T-helper 2 cell treated with Interferon-gamma antibody and Interleukin-4, amounts not matched to agents 5 μg/mL and 100 μg/mL, for 36 hours (primary cell): ENCODE measurements at places on chromosomes 12 and 14.
A peak's percentile ranks its signal among the peaks of the same experiment; 100 is the strongest.

DNA sequence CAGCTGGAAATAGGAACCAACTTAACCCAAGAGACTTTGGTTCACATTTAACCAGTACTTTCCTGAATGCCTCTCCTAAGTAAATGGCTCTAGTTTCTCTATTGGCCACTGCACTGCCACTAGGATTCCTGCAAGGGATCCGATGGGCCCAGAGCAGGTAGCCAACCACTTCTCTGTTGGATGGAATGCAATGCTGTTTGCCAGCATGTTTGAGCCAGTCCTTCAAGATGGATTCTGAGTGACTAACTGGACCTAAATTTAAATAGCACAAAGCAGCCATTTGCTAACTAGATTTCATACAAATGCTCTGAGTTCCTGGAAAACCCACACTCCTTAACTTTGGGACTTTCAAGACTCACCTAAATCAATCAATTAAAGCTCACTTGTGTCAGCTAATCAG, 9.5 kb upstream of the CLEC2D start:
- DNase-seq: no peak
- peaks cover 92% of the 10 kb centered on the region for H3K36me3 ChIP-seq
- H3K4me1 ChIP-seq: peaks cover 63% of the 10 kb centered on the region
- no peak overlapping the region for H3K4me3 ChIP-seq
- H3K27me3 ChIP-seq: no peaks in the 10 kb centered on the region

- peak overlapping the region; percentile 1 for H3K27ac ChIP-seq
- peak; percentile 32 for DNase-seq
- peaks cover 71% of the 10 kb centered on the region for H3K27me3 ChIP-seq
- H3K36me3 ChIP-seq: peaks cover 2% of the 10 kb centered on the region
- H3K4me1 ChIP-seq: peaks cover 33% of the 10 kb centered on the region
These were observed 61.2 kb downstream of the FBXL14 start for GRCh38 chr12:1533205-1533601.

- no peaks in the 10 kb centered on the region for H3K27me3 ChIP-seq
- H3K27ac ChIP-seq: no peak overlapping the region
- H3K4me3 ChIP-seq: no peak overlapping the region
- H3K4me1 ChIP-seq: no peaks in the 10 kb centered on the region
- H3K36me3 ChIP-seq: no peaks in the 10 kb centered on the region
- DNase-seq: no peak
These were observed 131.8 kb downstream of the TMTC3 start for GRCh38 chr12:88273875-88274274.

- H3K36me3 ChIP-seq: no peaks in the 10 kb centered on the region
- no peak overlapping the region for H3K4me3 ChIP-seq
- DNase-seq: no peak
- peaks cover 2% of the 10 kb centered on the region for H3K4me1 ChIP-seq
These were observed 24.8 kb downstream of the MUCL1 start for GRCh38 chr12:54879150-54879549.
